Stimulated activated CD8-positive, alpha-beta memory T cell treated with anti-CD3 and anti-CD28 coated beads, Interleukin-7, amount 100 ng/mL, for 1 hour (primary cell): ENCODE measurements at places on chromosomes 6 and 20.

DNA sequence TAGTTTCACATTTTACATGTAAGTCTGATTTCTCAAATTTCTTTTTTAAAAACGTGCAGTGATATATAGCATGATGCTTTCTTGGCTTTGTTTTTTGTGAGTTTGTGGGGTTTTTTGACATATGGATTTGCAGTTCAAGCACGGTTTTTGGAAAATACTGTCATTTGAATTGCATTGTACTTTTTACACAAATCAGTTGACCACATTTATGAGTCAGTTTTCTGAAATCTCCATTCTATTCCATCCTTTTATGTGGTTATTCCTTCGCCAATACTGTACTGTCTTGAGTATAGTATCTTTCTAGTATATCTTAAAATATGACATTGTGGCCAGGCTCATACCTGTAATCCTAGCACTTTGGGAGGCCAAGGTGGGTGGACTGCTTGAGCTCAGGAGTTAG is 890.0 kb upstream of the CITED2 start:
- DNase-seq, result no peak

DNA sequence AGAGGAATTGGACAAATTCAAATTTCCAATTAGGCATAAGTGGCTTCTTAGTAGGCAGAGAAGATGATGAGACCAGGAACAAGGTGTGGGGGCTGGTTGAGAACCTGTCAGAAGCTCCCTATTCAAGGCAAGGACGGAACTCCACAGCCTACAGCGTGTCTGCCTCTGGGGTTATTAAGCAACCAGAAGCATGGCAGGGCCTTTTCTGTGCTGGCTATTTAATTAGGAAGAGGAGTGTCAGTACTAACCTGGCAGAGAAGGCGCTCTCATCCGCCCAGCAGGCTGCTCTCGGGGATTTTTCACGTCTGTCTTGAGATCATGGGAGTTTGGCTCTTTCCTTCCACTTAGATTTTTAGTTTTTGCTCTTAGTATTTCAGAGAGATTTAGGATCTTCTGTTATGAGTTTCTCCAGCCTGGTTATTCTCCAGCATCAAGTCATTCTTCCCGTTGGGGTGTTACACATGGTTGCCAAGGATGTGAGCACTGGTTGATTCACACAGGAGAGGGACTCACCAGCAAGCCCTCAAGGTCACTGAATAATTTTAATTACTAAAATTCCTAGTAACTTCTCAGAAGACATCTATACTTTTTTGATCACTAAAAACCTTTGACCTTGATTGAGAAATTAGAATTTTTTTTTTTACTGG is 23.9 kb downstream of the ADTRP start:
- no peak for DNase-seq

DNA sequence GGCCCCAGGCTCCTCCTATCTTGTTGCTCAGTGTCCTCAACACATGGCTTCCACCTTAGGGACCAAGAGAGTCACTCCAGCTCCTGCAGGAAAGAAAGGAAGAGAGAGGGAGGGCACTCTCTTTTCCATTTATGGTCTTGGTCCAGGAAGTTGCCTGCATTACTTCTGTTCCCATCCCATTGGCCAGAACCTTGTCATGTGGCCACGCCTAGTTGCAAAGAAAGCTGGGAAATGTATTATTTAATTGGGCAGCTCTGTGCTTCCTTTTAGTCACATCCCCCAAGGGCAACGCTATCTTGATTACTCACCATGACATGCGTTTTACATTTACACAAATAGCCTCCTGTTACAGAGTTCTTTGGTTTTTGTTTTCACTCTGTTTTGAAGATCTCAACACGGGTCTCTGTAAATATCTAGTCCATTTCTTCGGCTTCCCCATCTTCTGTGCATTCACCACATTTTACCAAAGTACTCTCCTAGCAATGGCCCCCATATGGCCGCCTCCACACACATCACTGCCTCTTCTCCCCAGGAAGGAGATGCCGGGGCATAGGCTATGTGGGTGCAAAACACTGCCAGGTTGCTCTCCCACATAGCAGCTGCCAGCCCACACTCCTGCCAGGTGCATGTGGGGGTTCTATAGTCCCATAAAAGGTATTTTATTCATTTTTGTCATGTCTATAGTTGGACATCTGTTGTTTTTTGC is 35.7 kb upstream of the ZMYND8 start:
- no peak for DNase-seq

DNA sequence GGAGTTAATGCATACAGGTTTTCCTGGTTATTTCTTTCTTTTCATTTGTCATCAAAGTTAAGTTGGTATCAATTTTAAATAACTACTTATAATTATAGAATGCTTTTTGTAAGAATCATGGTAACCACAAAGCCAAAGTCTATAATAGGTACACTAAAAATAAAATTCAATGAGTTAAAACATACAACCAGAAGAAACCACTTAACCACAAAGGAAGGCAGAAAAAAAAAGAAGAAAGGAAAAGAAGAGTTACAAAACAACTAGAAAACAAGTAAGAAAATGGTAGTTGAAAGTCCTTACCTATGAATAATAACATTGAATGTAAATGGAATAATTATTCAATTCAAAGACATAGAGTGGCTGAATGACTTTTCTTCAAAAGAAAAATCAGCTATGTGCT is 45.6 kb downstream of the THBS2 start:
- no peak for DNase-seq

DNA sequence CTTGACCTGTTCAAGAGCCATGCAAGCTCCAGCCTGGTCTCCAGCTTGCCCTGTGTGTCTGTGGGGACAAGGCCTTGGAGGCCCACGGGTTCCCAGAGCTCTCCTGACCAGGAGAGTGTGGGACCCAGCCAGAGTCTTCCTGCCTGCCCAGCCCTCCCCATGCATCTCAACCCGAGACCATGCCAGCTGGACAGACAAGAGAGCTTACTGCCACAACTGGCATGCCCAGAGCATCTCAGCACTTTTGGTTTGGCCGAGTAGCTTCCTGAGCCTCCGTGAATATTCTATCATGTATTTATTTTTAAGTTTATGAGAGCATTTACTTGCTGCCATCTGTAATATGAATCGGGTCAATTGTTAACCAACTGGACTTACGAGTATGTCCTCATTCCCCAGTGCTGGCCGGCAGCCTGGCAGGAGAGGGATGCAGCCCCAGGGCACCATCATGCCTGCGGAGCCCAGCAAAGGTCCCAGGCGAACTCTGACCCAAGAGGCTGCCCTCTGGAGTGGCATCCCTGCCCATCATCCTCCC is 14.9 kb downstream of the IP6K3 start:
- DNase-seq, result no peak

GRCh38 chr20:40746251-40746650 is 57.2 kb upstream of the MAFB start:
- DNase-seq, result no peak
